ENCODE measurements at places on chromosomes 2 and 18. TPM values are rescaled to one million over a fixed set of nuclear protein-coding genes. Genes with fewer than 3 reads are reported as not detected.

Gene LYPD6B
- not detected for total RNA-seq

Gene TDRD15
- total RNA-seq, result not detected

Gene EML6
- 1.1 TPM for total RNA-seq

Gene PRKCE
- 11.5 TPM for total RNA-seq

Gene SULT1C4
- total RNA-seq, result not detected

Gene MZT2B
- total RNA-seq, result 210 TPM

Gene USP34
- total RNA-seq, result 135 TPM

Gene PKDCC
- 55.4 TPM for total RNA-seq

Gene FAM237A
- not detected for total RNA-seq

Gene EML4
- 56.4 TPM for total RNA-seq

Gene DNAJC5G
- not detected for total RNA-seq

Gene MDH1
- total RNA-seq, result 251 TPM

Gene KCNE4
- total RNA-seq, result 12.6 TPM

Gene EHD3
- 22.1 TPM for total RNA-seq
